RWPE1 (cell line): ENCODE measurements at places on chromosomes 6 and 20.
A peak's percentile ranks its signal among the peaks of the same experiment; 100 is the strongest.

DNA sequence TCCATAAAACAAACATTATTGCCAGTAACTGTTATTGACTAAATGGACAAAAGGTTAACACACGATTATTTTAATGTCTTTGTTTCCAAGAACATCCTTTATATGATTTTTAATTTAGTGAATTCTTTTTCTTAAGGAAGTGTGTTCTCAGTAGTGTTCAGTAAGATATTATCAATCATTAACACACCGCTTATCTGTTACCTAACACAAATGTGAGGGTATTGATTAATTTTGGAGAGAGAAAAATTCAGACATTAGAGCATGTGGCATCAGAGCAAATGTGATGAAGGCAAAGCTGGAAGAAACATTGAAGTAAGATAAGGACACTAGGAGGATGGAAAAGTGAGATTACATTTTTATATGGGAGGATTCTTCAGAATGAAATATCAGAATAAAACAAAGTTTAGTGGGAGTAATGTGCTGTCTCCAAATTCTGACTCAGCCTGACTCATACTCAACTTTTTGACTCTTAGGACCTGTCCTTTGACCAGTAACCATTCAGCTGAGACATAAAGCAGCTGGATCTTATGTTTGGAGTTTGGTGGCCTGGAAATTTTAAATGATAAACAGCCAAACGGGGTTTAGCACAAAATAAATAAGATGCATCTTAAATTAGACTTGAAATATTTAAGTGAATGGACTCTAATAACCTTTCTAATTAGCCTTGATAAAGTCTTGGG is 348.6 kb downstream of the CD109 start:
- DNase-seq: peak; percentile 20

DNA sequence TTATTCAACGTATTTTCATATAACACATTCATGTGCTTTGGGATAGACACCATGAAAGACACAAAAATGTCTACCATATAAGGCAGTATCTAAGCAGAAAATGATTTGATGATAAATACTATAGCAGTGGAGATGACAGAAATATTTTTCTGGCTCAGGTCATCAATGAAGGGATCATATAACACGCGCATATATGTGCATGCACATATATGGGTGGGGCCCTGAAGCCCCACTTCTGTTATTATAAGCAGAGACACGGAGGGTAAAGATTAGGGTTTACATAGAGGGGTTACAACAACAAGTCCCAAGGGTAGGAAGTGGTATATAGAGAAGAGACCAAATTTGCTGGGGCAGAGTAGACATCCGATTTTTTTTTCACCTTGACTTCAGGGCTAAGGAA is 16.0 kb downstream of the COL9A1 start:
- DNase-seq: no peak

DNA sequence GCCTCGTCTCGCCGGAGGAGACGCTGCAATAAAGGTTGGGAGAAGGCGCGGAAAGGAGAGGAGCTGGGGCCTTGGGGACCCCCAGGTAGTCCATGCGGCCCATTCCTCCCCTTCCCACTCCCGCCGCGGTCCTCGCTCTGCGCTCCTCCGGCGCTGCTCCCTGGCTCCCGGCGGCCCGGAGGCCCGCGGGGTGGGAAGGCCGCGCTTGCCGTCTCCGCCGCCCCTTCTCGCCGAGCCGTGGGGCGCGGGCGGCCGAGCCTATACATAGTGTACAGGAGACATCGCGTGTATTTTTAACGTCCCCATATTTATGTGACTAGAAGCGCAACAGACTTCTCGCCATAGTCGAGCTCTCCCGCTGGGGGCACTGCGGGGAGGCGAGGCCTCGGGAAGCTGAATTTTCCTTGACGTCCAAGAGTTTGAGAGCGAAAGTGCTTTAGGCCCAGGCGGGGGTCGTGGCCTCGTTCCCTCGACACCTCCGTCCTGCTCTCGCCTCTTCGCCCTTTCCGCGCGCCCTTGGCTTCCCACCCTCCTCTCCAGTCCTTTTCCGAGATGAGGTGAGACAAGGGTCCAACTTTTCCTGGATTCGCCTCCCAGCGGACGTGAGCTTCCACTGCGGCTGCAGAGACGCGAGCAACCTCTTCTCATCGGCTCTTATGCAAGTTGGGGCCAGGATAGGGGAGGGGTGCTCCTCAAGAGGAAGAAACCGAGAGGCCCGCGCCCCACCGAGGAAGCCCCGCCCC is 29.0 kb downstream of the SLC12A5 start:
- peak; percentile 32 for DNase-seq

DNA sequence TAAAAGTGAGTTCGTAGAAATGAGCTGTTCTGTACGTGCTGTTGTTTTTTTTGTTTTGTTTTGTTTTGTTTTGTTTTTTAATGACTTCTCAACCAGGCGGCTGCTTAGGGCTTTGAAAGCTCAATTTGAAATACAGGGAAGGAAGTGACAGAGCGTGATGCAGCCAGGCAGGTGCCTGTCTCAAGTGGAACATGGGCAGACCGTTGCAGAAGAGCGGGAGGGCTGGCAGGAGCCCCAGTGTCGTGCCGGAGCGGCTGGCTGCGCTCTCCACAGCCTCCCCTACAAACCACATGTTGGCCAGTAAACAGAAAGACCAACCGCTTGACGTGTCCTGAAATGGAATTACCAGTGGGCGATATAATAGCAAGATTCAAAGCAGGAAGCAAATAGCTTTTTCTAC is 164.9 kb upstream of the RREB1 start:
- no peak for DNase-seq

- DNase-seq: no peak
These were observed 103.7 kb downstream of the ARID1B start for GRCh38 chr6:156880913-156881312.

GRCh38 chr20:57998276-57998675 is 230.2 kb downstream of the ANKRD60 start:
- DNase-seq: no peak

DNA sequence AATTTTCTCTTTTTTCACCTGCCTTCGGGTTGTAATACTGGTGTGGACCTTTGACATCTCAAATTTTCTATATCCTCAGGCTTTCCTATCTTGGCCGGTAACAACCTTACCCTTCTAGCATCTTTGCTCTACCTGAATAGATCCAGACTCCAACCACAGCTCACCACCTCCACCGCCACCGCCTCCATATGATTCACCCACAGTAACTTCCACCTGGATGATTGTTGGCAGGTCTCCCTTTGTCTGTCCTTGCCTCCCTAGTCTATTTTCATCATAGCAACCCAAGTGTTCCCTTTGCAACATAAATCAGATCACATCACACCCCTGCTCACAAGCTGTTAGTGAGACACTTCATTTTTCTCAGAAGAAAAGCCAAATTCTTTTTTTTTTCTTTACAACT is 525.8 kb upstream of the POU3F2 start:
- DNase-seq: no peak

GRCh38 chr6:161000632-161001031 is 9.1 kb downstream of the MAP3K4 start:
- DNase-seq: no peak

GRCh38 chr6:34276191-34276590 is 27.4 kb upstream of the SMIM29 start:
- no peak for DNase-seq
